ENCODE measurements at places on chromosomes 16 and 17. TPM values are rescaled to one million over a fixed set of nuclear protein-coding genes. Genes with fewer than 3 reads are reported as not detected.

Gene ACSF2
- 28.5 TPM for total RNA-seq

Gene TPSAB1
- not detected for total RNA-seq

Gene KRTAP4-6
- not detected for total RNA-seq

Gene LITAFD
- not detected for total RNA-seq

Gene SAMD14
- 5.3 TPM for total RNA-seq

Gene MT4
- not detected for total RNA-seq

Gene PIGS
- 165 TPM for total RNA-seq

Gene TMC8
- not detected for total RNA-seq

Measured in smooth muscle cell of the umbilical artery (primary cell).